Activated CD4-positive, alpha-beta T cell treated with anti-CD3 and anti-CD28 coated beads, Interleukin-2, amount 10 ng/mL, durations not matched to agents 7 days and 5 days (primary cell): ENCODE measurements at places on chromosomes 16 and 17.

- DNase-seq = no peak
Observed at GRCh38 chr16:46715769-46716305, 26.4 kb downstream of the ORC6 start.

GRCh38 chr17:36591434-36592315 lies at the start of gene DHRS11:
Gene DHRS11 (plus strand): TSS chr17:36591879. CDS start chr17:36592010, 131 bp downstream.
- peak; percentile 75 for DNase-seq

DNA sequence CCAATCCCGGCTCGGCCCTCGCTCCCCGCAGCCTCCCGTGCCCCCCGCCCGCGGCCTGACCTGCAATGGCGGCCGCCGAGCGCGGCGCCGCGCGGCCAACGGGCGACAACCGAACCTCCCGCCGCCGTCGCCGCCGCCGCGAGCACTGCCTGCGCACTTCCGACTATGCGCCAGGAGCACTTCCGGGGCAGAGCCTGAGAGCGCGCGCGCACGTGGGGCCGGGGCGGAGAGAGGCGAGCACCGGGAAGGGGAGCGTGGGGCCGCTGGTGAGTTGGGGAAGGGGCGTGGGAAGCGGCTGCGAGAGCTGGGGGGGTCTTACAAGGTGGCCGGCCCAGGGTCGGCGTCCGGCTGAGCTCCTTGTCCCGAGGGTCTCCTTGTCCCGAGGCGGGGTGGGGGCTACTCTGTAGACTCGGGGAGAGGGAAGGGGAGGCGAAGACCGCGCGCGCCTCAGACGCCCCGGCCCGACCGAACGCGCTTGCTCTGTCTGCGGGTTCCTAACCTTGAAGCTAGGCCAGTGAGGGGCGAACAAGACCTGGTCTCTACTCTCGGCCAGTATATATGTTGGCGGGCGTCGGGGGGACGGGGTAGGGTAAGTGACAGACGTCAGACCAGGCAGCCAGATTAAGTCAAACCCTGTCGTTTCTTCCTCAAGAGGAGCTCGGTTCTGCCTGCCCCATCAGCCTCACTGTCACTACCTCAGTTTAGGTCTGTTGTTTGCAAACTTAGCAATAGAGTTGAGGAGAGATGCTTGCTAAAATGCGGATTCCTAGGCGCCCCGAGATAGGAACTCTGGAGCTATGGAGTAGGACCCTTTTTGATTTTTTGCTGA lies at the start of the genes CHTF8 and UTP4:
Gene CHTF8, minus strand, starts transcription at position 165 of the 829 bp plus-strand sequence. CDS start 11,130 bp downstream, outside the sequence.
Gene UTP4, plus strand, starts transcription at position 226 of the 829 bp plus-strand sequence. CDS start 811 bp downstream, outside the sequence.
- peak; percentile 90 for DNase-seq

GRCh38 chr17:40086150-40087044 lies 14.0 kb downstream of the NR1D1 start:
- DNase-seq = peak; percentile 58

DNA sequence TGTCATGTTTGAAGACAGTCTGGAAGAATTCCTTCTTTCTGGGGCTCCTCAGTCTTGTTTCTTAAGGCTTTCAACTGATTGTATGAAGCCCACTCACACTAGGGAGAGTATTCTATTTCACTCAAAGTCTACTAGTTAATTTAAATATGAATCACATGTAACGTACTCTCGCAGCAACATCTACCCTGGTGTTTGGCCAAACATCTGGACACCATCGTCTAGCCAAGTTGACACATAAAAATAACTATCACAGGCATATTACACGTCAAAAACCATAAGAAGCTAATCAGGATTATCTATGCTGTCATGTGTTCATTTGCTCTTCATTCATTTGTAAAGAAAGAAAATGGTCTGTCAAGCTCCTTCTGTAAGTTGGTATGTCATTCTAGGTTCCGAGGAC lies 787.4 kb downstream of the KCNJ2 start:
- no peak for DNase-seq
